Sigmoid colon (tissue), 7 donors: ENCODE measurements at places on chromosomes 6 and 20. TPM values are rescaled to one million over a fixed set of nuclear protein-coding genes. Genes with fewer than 3 reads are reported as not detected.
A peak's percentile ranks its signal among the peaks of the same experiment; 100 is the strongest.

DNA sequence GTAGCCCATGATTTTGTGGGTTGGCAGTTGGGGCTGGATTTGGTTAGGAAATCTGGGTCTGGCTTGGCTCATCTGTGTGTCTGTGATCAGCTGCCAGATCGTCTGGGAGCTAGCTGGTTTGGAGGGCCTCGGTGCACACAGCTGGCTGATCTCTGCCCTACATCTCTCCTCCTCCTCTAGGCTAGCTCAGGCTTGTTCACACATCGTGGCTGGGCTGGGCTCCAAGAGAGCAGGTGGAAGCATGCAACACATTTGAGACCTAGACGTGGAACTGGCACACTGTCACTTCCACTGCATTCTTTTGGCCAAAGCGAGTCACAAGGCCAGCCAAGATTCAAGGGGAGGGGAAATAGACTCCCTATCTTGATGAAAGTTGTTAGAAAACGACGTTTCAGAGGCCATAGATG is 15.9 kb downstream of the NDUFAF5 start:
- peaks cover 17% of the 10 kb centered on the region for H3K4me1 ChIP-seq
- H3K27me3 ChIP-seq = no peaks in the 10 kb centered on the region
- peak overlapping the region; percentile 67 for H3K27ac ChIP-seq
- H3K4me3 ChIP-seq = no peak overlapping the region
- DNase-seq = peak; percentile 96

Gene CCN2
- total RNA-seq = 75.5 TPM

DNA sequence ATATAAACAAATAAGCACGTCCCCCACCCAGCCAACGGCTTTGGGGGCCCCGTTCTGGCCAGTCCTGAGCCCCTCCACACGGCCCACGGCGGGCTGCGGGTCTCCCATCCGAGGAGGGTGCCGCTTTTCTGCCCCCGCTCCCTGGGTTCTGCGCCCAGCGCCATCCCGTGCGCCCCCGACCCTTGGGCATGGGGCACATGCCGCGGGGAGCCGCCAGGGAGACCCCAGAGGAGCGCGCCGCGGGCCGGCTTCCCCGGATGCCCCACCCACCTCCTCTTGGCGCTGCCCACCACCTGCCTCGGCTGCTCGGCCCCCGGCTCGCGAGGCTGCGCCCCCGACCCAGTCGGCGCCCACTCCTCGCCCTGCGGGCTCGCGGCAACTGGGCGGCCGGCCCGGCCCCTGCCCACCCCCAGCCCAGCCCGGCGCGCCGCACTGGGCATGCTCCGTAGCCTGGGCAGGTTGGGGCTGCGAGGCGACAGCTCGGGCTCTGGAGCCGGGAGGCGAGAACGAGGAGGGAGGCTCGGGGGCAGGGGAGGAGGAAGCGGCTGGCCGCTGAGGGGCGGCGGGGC is 570 bp upstream of the PLCB4 start:
- peak; percentile 70 for DNase-seq
- H3K4me1 ChIP-seq = no peaks in the 10 kb centered on the region
- H3K27ac ChIP-seq = peak overlapping the region; percentile 75
- peak overlapping the region; percentile 65 for H3K4me3 ChIP-seq
- no peaks in the 10 kb centered on the region for H3K36me3 ChIP-seq
- no peaks in the 10 kb centered on the region for H3K27me3 ChIP-seq

- DNase-seq = no peak
- no peaks in the 10 kb centered on the region for H3K27me3 ChIP-seq
- H3K4me3 ChIP-seq = no peak overlapping the region
Measured at GRCh38 chr20:17530153-17530552, 1.0 kb downstream of the BFSP1 start.

Gene KIAA1755
- 20.4 TPM for total RNA-seq

DNA sequence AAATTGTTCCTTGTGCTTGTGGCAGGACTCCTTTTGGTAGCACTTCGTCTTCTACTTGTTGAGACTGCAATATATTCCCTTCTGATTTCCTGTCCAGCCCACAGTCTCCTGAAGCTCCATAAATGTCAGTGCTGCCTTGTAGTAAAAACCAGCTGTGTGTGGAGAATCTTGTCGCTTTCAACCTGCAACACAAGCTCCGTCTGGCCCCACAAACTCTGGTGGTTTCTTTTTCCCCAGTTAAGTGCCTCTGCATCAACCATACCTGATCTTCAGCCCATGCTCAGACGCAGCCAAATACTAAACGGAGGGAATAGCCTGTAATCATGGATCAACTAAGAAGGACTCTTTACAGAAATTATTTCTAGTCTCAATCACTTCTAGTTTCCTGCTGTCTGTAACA is 1133.3 kb upstream of the ADGRB3 start:
- no peak for DNase-seq
- no peaks in the 10 kb centered on the region for H3K36me3 ChIP-seq
- no peaks in the 10 kb centered on the region for H3K27me3 ChIP-seq
- H3K4me3 ChIP-seq = no peak overlapping the region

- H3K27ac ChIP-seq = no peak overlapping the region
- H3K4me3 ChIP-seq = no peak overlapping the region
- no peaks in the 10 kb centered on the region for H3K36me3 ChIP-seq
Measured at GRCh38 chr6:6230286-6230685, 90.2 kb downstream of the F13A1 start.

DNA sequence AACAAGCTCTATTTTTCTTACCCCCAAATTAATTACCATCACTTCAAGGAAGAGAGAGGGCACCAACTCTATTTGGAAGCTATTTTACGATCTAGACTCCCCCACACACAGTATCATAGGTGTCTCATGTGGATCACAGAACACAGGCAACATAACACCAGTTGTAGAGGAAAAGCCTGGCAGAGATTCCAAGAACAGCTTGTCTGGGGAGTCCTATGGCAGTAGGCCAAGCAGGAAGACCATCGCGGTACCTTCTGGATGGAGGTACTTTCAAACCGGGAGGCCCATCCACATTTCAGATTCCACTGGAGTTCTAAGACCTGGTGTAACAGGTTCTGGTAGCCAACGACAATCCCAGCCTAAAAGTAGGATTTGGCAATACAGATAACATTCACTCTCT is 37.6 kb upstream of the SPDEF start:
- H3K4me1 ChIP-seq = peaks cover 35% of the 10 kb centered on the region
- no peaks in the 10 kb centered on the region for H3K36me3 ChIP-seq

DNA sequence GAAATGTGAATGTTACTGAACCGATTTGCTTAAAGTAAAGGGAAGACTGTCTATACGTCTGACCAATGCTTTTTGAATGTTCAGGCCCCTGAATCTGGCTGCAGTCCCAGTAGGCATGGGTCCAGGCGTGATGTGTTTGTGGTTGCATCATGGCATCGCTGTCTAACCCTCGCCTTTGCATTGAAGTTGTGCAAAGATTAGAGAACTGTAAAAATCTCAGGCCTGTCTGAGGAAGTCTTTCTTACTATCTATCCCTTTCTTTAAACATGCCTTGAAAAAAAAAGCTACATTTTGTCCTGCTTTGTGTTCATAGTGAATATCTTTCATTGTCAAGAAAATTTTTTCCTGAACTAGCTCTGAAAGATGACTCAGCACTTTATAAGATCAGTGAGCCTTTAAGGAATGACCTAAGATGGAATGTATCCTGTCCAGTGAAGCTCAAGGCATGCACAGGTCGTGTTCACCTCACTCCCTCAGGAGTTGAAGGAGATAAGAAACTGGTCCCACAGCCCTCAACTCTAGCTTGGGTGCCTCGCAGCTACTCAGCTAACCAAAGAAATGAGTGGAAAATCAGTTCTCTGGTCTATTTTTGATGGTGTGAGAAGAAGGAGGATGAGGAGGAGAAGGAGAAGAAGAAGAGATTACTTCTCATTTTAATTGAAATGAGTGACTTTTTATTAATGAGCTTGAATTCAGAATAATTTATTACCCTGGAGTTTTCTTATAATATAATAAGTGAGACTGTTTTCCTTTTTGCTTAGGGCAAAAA is 48.6 kb downstream of the TPD52L1 start:
- H3K4me1 ChIP-seq = peaks cover 23% of the 10 kb centered on the region
- H3K27ac ChIP-seq = peak overlapping the region; percentile 51
- H3K36me3 ChIP-seq = no peaks in the 10 kb centered on the region

DNA sequence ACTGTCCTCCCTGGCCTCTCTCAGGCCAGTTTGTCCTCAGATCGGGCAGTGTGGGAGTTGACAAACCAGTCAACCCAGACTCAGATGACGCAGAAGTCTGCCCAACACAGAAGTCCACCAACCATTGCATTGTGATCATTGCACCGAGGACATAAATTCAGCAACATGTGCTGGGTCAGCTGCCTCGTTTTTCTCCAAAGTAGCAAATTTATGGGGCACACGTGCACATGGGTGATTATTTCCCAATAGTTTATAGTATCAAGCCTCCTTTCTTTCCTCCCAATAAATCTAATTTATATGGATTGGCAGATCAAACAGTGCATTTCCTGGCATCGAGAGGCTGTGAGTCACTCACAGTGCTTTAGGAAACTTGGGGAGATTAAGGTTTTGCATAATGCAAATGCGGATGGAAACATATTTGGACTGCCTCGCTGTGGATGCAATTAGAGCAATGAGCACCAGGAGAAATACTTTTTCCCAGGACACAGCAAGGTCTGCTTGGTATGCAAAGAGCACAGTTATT is 413.7 kb upstream of the SULF2 start:
- no peak for DNase-seq
- no peaks in the 10 kb centered on the region for H3K27me3 ChIP-seq
- H3K4me3 ChIP-seq = no peak overlapping the region
- H3K27ac ChIP-seq = no peak overlapping the region
- H3K4me1 ChIP-seq = no peaks in the 10 kb centered on the region

GRCh38 chr20:62121776-62122653 is at the start of gene LSM14B:
Gene LSM14B (plus strand): TSS chr20:62122475. CDS start chr20:62122667, 192 bp downstream.
- H3K27me3 ChIP-seq = no peaks in the 10 kb centered on the region
- no peaks in the 10 kb centered on the region for H3K4me1 ChIP-seq
- H3K4me3 ChIP-seq = peak within 1 kb of the TSS; percentile 87
- DNase-seq = peak; percentile 98

GRCh38 chr20:341682-342081 is 5.2 kb upstream of the NRSN2 start:
- H3K27me3 ChIP-seq = no peaks in the 10 kb centered on the region
- peaks cover 16% of the 10 kb centered on the region for H3K36me3 ChIP-seq
- peaks cover 6% of the 10 kb centered on the region for H3K4me1 ChIP-seq
- DNase-seq = no peak

Gene GTSF1L
- total RNA-seq = not detected

- no peaks in the 10 kb centered on the region for H3K36me3 ChIP-seq
- no peak overlapping the region for H3K27ac ChIP-seq
- H3K27me3 ChIP-seq = no peaks in the 10 kb centered on the region
- DNase-seq = no peak
Measured at GRCh38 chr20:17749626-17749977, 49.8 kb downstream of the BANF2 start.

Gene PPP1R14C
- not detected for total RNA-seq

Gene RBPJL
- not detected for total RNA-seq

Gene DDX39B
- 226 TPM for total RNA-seq

Gene TSBP1
- total RNA-seq = not detected

Gene RIPOR2
- total RNA-seq = 6.1 TPM

DNA sequence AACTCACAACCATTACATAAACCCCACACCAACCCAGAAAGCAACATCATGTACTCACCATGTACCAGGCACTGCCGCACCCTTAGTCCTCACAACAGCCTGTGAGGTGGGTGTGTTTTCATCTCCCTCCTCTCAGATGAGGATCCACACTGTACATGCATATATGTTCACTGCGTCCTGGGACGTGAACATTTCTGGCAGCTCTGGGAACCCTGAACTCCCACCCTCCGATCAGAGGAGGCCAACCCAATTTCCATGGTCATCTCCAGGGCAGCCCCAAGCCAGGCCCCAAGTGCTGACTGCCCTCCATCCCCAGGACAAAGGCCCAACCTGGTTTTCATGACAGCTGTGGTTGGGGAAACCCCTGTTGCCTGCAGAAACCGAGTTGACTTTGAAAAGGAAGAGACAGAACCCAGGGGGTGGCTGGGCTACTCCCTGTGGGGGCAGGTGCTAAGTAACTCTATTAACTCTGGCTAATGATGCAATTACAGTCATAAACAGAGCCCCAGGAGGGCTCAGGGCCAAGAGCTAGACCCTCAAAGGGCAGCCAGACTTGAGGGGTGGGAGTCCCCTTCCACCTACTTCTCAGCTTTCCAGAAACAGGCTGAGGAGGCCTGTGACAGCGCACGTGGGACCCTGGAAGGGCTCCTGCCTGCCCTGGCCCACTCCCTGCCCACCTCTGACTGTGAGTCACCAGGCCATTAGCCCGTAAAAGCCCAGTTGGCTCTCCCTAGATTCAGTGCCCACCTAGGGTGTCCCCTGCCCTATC is 2.6 kb downstream of the TFEB start:
- H3K4me1 ChIP-seq = peaks cover 61% of the 10 kb centered on the region
- no peaks in the 10 kb centered on the region for H3K27me3 ChIP-seq
- H3K4me3 ChIP-seq = peak overlapping the region; percentile 84
- peak overlapping the region; percentile 97 for H3K27ac ChIP-seq
- DNase-seq = no peak
- no peaks in the 10 kb centered on the region for H3K36me3 ChIP-seq

DNA sequence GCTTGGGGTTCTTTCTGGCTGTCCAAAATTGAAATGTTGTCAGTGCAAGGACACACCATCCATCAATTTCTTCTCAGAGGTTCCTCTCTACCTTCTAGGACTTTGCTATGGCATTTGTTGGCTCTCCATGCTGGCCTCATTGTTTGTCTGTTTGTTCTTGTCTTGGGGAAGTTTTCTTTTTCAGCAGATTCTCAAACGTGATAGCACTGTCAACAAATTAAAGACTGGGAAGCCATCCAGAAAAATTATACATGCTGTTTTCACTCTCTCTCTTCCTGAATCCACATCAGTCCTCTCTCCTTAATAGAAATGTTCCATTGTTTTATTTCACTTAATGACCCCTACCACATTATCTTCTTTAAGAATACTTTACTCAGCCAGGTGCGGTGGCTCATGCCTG is 130.4 kb downstream of the PCSK2 start:
- H3K27me3 ChIP-seq = no peaks in the 10 kb centered on the region
- no peaks in the 10 kb centered on the region for H3K4me1 ChIP-seq
- DNase-seq = no peak
- no peak overlapping the region for H3K27ac ChIP-seq
- no peak overlapping the region for H3K4me3 ChIP-seq
- no peaks in the 10 kb centered on the region for H3K36me3 ChIP-seq

GRCh38 chr20:48705240-48706115 is 122.3 kb downstream of the PREX1 start:
- no peaks in the 10 kb centered on the region for H3K36me3 ChIP-seq
- DNase-seq = peak; percentile 10
- no peak overlapping the region for H3K27ac ChIP-seq

Gene SLC17A3
- not detected for total RNA-seq

DNA sequence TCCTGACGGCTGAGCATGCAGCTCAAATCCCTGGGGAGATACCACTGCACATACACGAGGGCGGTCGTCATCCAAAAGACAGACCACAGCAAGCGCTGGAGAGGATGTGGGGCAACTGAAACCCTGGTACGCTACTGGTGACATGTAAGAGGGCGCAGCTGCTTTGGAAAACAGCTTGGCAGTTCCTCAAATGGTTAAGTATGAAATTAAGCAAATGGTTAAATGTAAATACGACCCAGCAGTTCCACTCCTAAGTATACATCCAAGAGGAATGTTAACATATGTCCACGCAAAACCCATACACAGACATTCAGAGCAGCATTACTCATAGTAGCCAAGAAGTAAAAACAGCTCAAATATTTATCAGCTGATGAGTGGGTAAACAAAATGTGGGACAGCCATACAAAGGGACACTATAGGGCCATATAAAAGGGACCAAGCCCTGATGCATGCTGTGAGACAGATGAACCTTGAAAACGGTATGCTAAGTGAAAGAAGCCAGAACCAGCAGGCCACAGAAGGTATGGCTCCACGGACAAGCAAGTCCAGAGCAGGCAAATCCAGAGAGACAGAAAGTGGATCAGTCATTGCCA is 38.5 kb downstream of the RIPOR3 start:
- DNase-seq = no peak
- no peak overlapping the region for H3K4me3 ChIP-seq
- no peaks in the 10 kb centered on the region for H3K27me3 ChIP-seq
- peak overlapping the region; percentile 92 for H3K27ac ChIP-seq
